ENCODE measurements at places on chromosomes 11 and 22.

DNA sequence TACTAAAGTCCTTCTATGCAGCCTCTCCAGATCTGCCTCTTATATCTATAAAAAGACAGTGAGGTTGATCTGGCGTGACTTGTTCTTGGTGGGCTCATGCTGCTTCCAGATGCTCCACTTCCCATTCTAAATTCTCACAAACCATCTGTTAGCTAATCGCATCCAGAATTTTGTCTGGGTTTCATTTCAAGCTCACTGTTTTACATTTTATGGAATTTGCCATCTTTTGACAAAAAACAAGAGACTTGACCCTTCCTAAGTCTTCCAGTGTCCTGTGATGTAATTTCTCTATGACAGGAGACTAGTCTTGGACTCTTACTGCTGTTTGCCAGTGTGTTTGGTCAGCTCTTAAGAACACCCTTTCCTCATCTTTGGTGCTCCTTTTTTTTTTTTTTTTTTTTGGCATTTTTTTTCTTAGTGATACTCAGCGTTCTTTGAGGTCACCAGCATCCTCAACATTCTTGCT is 23.0 kb downstream of the CRKL start:
- no peak for DNase-seq

DNA sequence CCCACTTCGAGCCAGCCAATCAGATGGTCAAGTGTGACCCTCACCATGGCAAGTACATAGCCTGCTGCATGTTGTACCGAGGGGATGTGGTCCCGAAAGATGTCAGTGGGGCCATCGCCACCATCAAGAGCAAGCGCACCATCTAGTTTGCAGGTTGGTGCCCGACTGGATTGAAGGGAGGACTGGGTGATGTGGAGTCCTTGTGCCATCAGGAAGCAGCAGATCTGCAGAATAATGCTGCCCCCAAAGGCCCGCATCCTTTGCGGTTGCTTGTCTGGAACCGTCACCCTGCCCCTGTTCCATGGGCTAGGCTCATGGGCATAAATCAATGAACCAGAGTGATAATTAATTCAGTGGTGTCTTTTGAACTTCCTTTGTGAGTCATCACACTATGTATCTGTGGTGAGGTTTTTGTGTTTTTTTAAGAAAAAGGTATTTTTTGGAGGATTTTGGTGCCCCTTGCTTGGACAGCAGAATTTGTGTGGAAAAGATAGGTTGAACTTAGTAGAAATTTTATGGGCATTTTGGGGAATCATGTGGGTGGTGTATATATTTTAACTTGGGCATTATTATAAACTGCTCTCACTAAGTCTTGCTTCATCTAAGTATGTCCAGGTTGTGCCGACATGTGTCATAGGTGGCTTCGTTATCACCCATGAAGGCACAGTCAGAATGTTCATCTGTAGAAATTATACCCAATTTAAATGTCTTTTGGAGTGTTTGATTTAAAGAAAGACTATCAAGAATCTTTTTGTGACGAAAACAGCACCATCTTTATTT is 22.3 kb downstream of the LRRC74B start:
- DNase-seq: no peak

DNA sequence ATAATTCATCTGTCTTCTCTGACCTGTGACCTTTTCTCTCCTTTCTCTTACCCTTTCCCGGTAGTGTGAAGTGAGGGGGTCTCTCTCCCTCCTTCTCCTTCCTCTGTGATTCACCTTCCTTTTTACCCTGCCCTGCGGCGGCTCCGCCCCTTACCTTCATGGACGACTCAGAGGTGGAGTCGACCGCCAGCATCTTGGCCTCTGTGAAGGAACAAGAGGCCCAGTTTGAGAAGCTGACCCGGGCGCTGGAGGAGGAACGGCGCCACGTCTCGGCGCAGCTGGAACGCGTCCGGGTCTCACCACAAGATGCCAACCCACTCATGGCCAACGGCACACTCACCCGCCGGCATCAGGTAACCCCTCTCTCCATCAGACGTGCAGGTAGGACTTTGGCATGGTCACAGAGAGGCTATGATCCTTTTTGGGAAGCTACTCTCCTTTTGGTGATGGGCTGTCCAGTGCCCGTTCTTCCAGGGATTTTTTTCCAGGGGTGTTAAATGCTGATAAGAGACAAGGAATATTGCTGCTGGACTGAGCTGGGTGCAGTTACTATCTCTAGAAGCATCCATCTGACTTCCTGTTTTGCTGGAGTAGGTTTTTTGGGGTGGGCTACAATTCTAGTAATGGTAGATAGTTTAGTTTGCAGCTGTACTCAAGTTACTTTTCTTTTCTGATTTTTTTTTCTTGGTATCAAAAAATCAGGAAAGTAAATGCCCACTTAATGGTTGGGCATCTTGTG is 29.9 kb downstream of the CTNND1 start:
- no peak for DNase-seq

GRCh38 chr22:29352778-29353177 is 35.6 kb downstream of the AP1B1 start:
- no peak for DNase-seq

DNA sequence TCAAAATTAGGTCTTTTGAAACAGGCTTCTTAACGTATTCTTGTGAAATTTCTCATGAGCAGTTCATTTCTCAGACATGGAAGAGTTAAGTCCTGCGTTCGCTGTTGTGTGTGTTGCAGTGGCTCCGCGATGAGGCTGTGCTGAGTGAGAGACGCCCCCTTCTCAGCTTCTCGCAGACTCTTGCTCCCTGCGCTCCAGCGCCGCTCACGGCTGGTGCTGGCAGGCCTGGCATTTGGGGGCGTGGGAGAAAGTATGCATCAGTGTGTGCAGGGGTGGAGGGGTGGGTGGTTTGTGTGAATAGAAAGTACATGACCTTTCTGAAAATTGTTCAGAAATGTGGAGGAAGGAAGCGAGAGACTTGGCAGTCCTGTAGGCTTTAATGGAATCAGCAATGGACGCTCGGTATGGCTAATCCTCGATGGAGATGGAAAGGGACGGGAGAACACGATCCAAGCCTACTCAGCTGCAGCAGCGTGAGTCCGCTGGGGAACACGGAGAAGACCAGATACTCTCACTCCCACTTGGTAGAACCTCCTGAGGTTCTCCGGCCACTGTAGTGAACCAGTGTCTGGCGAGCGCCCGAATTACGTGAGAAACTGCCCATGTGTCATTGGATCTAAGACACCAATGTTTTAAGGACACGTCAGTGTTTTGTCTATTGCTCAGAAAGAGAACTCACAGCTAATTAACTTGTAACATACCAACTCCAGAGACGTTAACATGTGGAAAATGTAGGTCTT is 5.9 kb downstream of the TAB1 start:
- peak; percentile 28 for DNase-seq

GRCh38 chr22:24730864-24731263 is 43.7 kb downstream of the PIWIL3 start:
- no peak for DNase-seq

GRCh38 chr11:46352063-46352841 is 5.0 kb downstream of the DGKZ start:
- DNase-seq: peak; percentile 82

DNA sequence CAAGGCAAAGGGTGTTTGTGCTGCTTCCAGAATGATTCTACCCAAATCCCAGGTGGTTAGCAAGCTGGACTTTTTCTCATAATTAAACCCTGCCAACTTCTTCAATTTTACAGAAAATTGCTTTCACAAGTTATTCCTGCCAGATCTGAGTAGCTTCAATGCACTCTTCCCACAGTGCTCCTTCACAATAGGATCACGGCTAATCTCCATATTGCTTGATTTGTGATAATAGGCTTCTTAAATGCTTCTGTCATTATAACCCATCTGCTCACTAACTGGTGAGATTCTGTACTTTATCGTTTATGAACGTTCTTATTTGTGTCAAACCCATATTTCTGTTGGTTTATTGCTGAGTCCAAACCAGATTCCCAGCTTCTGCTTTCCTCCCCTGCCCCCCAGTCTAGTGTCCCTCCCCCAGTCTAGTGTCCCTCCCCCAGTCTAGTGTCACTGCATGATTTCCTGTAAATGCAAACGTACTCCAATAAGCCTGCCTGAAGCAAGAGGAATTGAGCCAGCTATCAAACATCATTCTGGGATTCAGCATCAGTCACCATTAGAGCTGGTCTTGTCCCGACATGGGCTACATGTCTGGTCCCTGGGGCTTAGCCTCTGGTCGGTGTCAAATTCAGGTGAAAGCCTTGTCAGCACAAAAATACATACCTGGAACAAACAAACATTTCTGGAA is 14.0 kb downstream of the MMP3 start:
- no peak for DNase-seq

- DNase-seq: no peak
These were observed 11.2 kb upstream of the RBM4B start for GRCh38 chr11:66688561-66689534.

DNA sequence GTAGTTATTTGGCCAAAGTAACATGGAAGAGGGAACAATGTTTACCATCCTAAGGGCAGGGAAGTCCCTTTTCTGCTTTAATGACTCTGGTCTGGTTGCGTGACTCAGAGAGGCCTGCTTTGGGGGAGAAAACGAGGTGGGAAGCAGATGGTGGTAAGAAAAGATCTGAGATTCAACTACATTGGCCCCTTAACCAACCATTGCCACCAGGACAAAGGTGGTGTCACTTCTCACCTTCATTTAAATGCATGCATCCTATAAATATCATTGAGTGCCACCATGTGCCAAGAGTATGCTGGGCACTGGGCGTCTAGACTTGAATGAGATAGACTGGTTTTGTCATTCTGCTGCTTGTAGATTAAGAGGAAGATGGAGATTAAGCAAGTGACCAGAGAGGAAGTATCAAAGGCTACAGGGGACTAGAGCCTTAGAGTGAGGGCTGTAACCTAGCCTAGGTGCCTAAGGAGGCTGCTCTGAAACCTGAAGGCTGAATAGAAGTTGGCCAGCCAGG is 3.6 kb upstream of the SORL1 start:
- no peak for DNase-seq

Data from nephron progenitor cell (in vitro differentiated cells).